NCI-H748 treated with DMSO at 0.1 percent for 48 hours (cell line): ENCODE measurements at places on chromosomes 5 and 9.

DNA sequence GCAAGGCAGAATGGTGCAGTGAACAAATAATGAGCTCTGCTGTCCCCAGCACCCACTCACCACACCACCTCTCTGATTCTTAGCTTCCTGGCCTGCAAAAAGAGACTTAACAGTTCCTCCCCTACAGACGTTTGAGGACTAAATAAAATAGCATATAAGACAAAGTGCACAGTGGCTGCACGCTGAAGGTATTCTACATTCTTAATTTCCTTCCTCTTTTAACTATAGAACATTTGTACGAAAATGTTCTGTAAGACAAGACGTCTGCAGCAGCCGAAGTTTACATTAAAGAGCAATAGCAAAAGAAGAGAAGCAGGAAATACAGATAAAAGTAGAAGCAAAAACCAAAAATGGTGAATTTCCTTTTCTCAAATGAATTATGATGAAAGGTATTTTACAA lies 15.7 kb downstream of the FBN2 start:
- DNase-seq, result no peak

- no peak for DNase-seq
Observed at GRCh38 chr9:4690144-4690543, 10.8 kb downstream of the CDC37L1 start.

GRCh38 chr5:85304524-85304923 lies 919.8 kb upstream of the EDIL3 start:
- DNase-seq, result no peak

- no peak for DNase-seq
Observed at GRCh38 chr5:17738446-17738845, 104.2 kb downstream of the TAF11L14 start.

DNA sequence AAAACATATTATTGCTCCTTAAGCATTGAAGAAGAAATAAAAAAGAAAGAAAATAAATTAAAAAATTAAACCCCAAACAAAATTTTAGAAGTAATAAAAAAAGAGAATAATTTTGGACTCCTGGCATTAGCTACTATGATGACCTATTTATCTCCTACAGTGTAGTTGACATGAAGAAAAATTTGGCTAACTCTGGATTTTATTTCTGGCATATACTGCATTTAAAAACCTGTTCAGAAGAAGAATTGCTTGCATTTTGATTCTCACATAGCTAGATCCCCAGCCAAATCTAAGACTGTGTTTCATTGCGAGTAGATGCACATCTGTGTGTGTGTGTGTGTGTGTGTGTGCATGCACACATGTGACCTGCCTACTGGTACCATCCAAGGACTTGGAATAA lies 30.1 kb upstream of the GABRG2 start:
- DNase-seq, result no peak

DNA sequence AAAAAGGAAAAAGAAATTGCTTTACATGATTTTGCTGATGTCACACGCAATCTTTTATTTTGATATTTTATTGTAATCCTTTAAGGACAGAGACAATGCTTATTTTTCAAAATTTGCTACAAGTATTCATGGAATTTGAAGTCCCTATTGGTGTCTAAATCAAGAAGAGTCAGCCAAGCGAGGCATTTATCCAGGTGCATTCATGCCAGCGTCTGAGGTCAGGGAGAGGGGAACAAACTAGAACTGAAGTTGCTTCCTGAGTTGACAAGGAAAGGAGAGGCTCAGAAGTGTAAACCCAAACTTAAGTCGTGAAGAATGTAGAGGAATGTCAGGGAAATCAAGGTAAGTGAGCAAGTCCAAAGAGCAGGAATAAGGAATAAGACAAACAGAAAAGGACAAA lies 83.0 kb upstream of the GNAQ start:
- no peak for DNase-seq

DNA sequence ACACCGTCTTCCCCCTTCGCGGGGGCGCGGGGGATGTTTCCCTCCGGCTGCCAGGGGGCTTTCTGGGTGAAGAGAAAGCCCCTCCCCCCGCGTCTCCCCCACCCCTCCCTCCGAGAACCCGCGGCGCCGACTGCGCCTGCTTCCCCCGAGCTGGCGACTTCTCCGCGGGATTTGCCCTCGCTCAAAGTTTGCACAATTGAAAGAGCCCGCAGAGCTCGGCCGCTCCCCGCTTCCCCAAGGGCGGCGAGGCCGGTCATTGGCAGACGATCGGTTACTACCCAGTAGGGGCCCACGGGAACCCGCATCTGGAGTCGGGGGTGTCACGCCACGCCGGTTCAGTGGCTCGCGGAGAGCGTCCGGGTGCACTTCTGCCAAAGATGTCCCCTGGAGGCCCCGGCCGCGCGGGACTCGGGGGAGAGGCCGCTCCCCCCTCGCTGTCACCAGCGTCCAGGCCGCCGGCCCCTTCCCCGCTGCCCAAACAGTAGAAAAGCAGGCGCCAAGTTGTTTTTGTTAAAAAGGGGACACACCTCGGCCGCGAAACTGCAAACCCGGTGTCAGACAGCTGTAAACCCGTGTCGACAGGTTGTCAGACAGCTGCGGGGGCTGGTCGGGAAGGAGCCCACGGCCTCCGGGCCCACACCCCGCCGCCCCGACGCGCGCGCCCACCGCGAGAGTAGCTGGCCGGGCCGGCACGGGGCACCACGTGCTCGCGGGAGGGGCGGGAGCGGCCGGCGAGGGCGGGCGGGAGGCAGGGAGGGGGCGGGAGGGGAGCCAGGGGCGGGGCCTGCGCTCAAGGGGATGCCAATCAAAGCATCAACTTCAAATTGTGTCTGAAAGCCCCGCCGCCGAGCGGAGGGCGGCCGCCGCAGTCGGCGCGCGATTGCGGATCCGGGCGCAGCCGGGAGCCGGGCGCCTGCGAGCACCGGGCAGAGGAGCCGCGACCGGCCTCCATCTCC lies at the start of gene IRX1:
IRX1 (plus strand) TSS at position 827 of the 956 bp plus-strand sequence. CDS start 274 bp downstream, outside the sequence.
- DNase-seq, result peak; percentile 72

GRCh38 chr5:169202969-169203368 lies 98.0 kb downstream of the SLIT3 start:
- DNase-seq, result no peak

- no peak for DNase-seq
Observed at GRCh38 chr9:3150074-3150473, 306.2 kb upstream of the PUM3 start.

DNA sequence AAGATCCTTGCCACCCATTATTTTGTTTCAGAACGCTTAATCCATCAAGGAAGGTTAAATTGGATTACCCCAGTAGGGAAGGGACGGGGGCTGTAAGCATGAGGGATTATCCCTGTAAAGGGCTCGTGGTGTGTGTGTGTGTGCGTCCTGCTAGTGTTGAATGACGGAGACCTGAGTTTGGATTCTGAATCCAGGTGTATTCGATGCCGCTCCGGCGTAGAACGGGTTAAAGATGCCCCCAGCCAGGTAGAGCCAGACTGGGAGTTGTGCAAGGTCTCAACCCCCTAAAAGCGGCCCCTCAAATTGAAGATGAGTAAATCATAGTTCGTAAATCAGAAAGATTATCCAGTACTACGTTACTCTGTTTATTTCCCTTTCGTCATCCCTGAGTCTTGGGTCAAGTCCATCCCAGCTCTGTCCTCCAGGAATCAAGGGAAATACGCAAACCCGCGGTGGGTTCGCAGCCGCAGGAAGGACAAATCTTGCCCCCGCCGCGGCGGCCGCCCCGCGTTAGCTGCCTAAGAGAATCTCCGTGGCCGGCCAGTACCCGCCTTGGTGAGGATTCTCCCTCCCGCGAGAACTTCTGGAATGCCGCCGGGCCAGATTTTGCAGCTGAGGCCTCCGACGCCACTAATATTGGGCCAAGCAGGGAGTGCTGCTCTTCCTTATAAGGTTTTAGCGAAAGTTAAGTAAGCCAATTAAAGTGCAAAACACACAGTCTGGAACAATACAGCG lies 586 bp upstream of the MTAP start:
- peak; percentile 61 for DNase-seq

DNA sequence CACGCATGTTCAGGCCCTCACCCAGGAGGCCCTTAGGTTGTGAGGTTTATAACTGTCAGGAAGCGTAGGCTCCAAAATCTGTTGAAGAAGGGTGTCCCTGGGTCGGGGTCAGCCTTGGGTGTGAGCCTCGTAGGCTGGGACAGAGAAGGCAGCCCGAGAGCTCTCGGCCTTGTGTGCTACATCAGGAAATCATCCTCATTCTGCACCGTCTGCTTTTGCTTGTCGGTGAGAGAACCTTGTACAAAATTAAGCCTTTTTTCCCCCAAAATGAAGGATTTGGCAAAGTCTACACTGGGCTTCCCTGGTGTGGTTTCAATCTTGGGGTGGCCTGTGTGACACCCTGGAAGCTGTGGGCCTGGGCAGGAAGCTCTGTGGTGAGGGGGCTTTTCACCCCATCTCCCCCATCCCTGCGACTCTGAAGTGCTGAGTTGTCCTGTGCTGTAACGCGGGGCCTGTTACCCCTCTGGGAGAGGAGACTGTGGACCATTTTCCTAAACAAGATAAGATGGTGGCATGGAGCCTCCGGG lies 55.3 kb downstream of the AHRR start:
- no peak for DNase-seq

DNA sequence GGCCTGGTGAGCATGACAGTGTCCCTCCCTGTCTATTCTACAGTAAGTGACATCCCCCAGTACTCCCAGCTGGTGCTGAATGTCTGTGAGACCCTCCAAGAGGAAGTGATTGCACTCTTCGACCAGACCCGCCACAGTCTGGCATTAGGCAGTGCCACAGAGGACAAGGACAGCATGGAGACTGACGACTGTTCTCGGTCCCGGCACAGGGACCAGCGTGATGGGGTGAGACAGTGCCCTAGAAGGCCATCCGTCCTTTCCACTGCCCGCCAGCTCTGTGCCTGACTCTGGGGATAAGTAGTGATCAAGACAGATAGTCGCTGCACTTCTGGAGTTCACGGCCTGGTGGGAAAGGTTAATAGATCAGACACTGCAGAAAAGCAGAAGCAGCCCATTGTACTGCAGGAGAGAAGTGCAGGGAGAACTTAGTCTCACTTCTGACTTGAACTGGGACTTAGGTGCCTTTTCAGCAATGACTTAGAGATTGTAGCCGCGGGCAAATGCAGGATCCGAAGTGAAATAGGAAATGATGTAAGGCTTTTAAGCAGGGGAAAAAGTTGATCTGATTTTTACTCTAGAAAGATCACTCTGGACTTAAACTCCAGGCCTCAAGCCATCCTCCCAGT lies 28.4 kb downstream of the SH3GLB2 start:
- no peak for DNase-seq

GRCh38 chr5:6587171-6587570 lies 45.7 kb downstream of the NSUN2 start:
- DNase-seq, result no peak

DNA sequence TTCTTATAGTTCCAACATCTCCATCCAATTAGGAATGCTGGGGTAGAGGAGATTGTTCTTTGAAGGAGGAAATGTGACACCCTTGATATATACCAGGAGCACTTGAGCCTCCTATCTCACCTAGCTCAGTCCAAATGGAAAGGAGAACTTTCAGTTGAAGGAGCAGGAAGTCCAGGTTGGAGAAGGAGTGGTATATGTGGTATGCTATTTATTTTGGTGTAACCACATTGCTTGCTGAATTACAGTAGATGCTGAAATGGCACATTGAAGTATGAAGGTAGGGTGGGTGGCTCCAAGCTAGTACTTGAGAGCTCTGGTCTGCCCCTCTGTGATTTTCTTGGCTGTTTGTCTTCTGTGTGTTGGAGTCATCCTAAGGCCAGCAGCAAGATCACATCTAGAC lies 6.1 kb downstream of the CSNK1G3 start:
- DNase-seq, result no peak

DNA sequence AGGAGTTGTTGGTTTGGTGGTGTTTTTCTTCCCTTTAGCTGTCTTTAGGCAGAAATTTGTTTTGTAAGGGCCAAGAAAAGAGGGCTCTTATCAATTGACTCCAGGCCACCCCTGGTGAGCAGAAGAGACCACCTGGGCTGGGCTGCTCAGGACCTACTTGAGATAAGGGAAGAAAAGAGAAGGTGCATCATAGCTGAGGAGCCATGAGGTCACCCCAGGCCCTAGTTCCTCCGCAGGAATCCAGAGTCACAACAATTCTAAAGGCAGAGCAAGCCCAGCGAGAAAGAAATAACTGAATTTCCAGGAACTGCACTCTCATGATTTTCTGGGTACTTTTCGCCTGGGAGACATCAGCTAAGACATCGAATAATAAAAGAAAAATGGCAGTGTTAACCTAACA lies 34.9 kb downstream of the RFK start:
- DNase-seq, result no peak

- DNase-seq, result peak; percentile 52
Observed at GRCh38 chr5:50667653-50668595, 1.5 kb downstream of the PARP8 start.

DNA sequence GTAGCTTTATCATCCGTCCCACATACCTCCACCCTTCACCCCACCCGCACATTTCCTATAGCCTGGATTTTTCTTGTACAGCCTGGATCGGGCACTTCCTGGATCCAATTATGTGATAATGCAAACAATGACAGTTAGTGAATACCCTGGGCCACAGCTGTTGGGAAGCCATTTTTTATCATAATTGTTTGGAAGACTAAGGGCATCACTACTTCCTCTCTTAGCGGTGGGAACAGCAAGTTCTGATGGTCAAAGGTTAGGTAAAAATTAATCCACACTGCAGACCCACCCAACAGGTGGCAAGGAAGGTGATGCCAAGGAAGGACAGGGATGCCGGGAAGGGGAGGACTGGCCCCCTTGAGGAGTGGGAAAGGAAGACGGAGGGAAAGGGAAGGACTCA lies 183.7 kb downstream of the SAXO1 start:
- no peak for DNase-seq

DNA sequence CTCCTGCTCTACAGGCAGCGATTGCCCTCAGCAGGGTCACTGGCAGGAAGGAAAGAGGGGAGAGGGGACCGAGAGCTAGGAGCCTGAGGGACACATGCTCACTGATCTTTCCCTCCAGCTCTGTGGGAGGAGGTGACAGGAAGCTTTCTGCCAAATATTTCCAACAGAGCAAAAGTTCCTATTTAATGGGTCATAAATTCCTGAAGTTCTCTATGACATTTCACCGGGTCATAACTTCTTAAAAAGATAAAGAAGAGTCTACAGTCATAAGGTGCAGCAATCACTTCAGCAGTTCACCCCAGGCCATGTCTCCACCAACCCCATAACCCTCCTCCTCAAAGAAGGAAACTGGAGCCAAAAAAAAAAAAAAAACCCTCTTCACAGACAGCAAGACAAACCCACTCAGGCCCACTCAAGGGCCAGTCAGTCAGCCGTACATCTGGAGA lies 481.1 kb downstream of the NR2F1-AS1 start:
- DNase-seq, result no peak

DNA sequence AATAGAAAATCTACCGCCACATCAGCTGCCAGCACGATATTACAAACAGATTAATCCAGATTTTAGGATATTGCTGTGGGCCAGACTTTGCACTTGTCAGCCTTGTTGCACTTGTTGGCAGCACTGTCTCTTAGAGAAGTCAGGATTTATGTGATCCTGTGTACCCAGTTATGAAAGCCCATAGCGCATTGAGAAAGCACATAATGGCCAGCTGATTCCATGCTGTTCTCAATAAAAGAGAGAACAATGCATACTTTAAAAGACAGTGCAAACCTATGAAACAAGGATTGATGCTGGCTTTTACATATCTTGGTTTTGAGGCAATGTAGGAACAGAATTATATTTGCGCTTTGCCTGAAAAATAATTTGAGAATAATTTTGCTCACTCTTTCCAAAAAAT lies 140.8 kb downstream of the CEP120 start:
- no peak for DNase-seq

- no peak for DNase-seq
Observed at GRCh38 chr5:32346869-32347268, 34.1 kb upstream of the MTMR12 start.

- no peak for DNase-seq
Observed at GRCh38 chr9:137670391-137671195, 51.8 kb downstream of the EHMT1 start.
